ENCODE measurements at places on chromosomes 3 and 15.

- no peak for DNase-seq
Measured at GRCh38 chr15:85114886-85115285, 133.2 kb downstream of the PDE8A start.

- no peak for DNase-seq
Measured at GRCh38 chr15:51201581-51201980, 106.9 kb upstream of the TNFAIP8L3 start.

DNA sequence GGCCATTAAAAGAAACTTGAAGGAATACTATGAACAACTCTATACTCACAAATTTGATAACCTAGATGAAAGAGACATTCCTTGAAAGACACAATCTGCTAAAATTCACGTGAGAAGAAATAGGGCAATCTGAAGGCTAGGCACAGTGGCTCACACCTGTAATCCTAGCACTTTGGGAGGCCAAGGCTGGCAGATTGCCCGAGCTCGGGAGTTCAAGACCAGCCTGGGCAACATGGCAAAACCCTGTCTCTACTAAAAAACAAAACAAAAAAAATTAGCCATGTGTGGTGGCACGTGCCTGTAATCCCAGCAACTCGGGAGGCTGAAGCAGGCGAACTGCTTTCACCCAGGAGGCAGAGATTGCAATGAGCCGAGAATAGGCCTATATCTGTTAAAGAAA lies 104.8 kb downstream of the HES1 start:
- no peak for DNase-seq

DNA sequence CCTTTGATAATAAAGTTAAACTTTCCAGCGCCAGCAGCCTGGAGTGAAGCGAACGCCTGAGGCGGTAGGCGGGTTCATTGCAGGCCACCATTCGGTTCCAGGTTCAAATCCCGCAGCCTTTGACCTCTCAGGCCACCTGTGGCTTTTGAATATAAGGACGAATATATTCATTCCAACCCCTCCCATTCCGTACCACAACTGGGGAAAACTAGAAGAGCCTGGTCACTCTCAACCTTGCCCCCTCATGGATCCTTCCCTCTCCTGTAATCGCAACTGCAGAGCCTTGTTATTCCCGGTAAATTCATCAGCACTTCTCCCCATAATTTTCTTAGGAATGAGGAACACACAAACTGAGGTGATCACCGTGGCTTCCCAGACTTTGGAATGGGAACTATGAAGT lies 35.2 kb downstream of the ZIC4 start:
- DNase-seq = no peak

- no peak for DNase-seq
Measured at GRCh38 chr3:120364821-120365220, 15.7 kb upstream of the LRRC58 start.
